Myocyte (in vitro differentiated cells): ENCODE measurements at places on chromosomes 4 and X. TPM values are rescaled to one million over a fixed set of nuclear protein-coding genes. Genes with fewer than 3 reads are reported as not detected.

DNA sequence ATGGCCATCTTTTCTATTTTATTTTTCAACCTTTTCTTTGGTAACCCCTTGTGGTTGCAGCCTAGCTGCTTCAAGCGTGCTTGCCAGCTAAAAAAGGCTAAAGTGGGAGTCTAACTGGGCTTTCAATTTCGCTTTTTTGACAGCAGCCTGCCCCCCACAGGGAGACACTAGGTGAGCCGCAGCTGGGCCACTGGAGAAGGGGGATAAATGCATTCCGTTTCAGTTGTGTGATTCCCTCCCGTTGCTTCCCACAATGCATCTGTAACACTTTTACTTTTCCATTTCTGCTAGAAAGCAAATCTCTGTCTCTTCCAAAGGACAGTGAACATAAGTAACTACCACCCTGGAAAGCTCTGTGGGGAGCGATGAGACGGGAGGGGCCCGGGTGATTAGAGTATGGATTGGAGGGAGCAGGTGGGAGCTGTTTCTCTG lies 86.3 kb upstream of the RAPGEF2 start:
- DNase-seq: peak; percentile 12

- DNase-seq: no peak
These were observed 106.3 kb upstream of the TNIP3 start for GRCh38 chr4:121270389-121270788.

GJB1 gene
- total RNA-seq: not detected in 2 replicates

DNA sequence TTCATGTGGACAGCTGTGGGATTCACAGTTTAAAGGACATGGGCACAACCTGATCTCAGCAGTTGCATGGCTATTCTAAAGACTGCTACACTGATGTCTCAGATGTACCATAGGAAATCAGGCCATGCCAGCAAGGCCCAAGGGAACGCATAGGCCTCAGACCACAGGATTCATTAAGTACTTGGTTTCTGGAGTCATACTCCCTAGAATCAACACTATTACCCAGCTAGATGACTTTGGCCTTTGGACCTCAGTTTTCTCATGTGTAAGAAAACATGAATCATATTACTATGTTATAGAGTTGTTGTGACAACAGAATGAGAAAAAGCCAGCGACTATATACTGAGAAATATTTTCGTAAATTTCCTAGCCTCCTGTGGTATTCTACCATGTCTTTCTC lies 67.9 kb downstream of the NHS start:
- DNase-seq: no peak

- peak; percentile 17 for DNase-seq
These were observed 9.8 kb upstream of the CENPU start for GRCh38 chr4:184743650-184744049.

GRCh38 chr4:63901304-63901703 lies 507.9 kb downstream of the TECRL start:
- DNase-seq: no peak

- DNase-seq: no peak
These were observed 134.2 kb downstream of the AFF2 start for GRCh38 chrX:148634591-148634990.

IQSEC2 gene
- 9.2 and 12.3 TPM in 2 replicates for total RNA-seq

GRCh38 chrX:143994206-143994605 lies 110.3 kb downstream of the UBE2NL start:
- DNase-seq: no peak

SASH3 gene
- total RNA-seq: not detected in 2 replicates

DNA sequence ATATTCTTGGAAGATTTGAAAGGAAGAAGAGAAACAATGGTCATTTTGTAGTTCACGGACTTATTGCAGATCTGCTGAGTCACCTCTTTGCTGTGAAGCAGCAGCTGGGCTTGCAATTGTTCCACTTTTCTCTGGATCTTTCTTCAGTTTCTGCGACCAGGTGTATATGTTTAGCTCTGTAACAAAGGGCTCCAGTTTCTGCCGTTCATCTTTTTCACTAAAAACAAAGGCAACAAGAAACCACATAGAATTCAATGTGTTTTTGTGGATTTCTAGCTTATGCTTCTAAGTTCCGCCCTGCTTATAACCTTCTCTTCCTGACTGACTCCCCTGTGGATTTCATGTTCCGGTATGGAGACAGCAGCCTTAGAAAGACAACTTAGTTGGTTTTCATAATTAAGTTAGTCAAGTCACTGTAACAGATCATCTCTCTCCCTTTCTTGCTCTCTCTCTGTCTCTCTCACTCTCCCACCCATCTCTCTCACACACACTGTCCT lies 121.6 kb upstream of the EPHA5 start:
- peak; percentile 48 for DNase-seq

DNA sequence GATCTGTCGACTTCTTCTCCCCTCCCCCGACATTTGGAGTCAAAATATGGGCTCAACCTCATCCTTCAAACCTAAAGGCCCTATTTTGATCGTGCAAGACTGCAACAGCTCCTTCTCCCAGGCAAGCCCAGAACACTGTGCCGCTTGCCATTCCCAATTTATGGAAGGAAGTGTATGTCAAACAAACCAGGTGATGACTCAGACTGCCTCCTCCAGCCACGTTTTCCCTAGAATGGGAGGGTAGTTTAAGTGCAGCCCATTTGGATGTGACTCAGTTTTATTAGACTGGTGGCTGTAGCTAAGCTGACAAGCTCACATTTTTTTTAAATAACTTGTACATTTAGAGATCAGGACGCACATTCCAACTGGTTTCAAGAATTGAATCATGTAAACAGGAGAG lies 570.4 kb upstream of the DIPK2B start:
- DNase-seq: peak; percentile 59

GRCh38 chr4:158903472-158904043 lies 134.7 kb downstream of the FNIP2 start:
- no peak for DNase-seq

- DNase-seq: peak; percentile 59
These were observed 11.2 kb downstream of the TRAPPC11 start for GRCh38 chr4:183670251-183670650.

FMR1NB gene
- not detected in 2 replicates for total RNA-seq

DNA sequence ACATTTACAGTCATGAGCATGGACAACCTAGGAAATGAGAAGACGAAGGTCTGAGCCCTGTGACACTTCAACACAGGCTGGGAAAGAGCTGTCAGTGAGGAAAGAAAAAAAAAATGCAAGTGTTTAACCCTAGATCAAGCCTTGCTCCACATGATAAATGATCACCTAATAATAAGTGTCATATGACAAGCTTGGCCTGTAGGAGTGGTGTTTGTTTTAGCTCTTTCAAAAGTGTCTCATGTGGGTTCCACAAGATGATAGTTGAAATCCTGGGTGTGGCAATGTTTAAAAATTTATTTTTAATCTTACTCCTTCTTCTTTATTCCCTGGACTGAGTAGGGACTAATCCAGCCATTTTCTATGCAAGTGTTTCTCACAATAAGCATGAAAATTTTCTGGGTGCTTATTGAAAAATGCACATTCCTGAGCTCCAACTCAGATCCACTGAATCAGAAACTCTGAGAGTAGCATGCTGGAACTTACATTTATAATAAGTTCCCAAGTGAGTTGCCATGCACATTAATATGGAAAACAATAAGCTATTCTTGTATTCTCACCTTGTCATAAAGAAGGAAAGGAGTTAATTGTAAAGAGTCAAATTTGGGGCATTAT lies 138.3 kb downstream of the AREG start:
- DNase-seq: no peak

DNA sequence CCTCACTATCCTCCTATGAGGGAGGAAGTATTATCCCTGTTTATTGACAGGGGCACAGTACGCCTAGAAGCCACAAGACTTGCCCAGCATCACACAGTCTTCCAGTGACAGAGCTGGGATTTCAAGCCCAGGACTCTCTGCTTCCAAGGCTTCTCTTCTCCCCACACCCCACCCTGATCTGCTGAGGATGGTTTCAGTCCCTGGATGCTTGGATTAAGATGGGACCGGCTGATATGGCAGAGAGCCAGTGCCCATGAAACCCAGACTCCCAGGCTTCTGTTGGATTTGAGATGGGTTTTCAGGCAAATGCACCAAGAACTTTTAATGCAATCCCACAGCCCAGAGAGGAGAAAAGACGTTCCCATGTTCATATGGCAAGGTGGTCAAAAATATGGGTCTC lies 23.2 kb downstream of the EFNB1 start:
- no peak for DNase-seq

- DNase-seq: peak; percentile 48
These were observed 103.4 kb upstream of the TEX13A start for GRCh38 chrX:105323928-105324327.

GRCh38 chr4:124065936-124066335 lies 646.6 kb downstream of the ANKRD50 start:
- DNase-seq: no peak

FGFR3 gene
- 0.10 TPM in 1 of 2 replicates, not detected in the other for total RNA-seq

DNA sequence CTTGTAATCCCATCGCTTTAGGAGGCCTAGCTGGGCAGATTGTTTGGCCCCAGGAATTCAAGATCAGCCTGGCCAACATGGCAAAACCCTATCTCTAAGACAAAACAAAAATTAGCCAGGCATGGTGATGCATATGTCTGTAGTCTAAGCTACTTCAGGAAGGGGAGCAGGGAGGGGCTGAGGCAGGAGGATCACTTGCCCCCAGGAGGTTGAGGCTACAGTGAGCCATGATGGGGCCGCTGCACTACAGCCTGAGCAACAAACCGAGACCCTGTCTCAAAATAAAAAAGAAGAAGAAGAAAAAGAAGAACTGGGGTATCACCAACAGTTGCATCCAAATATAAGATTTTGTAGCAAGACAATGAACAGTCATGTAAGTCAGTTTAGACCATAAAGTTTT lies 47.3 kb upstream of the NFKB1 start:
- DNase-seq: no peak

DNA sequence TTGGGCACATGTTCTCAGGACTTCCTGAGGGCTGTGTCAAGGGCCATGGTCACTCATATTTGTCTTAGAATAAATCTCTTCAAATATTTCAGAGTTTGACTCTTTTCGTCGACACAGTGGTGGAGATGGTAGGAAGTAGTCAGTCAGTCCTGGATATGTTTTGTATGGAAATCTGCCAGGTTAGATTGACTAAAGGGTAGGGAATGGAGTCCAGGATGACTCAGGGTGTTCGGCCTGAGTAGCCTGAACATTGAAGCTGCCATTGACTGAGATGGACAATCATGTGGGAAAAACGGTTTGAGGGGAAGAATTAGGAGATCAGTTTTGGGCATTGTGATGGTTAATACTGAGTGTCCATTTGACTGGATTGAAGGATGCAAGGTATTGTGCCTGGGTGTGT lies 177.1 kb upstream of the CENPE start:
- no peak for DNase-seq

- peak; percentile 42 for DNase-seq
These were observed 774 bp downstream of the FAM193A start for GRCh38 chr4:2537011-2537830.

- no peak for DNase-seq
These were observed 641.5 kb downstream of the FAT4 start for GRCh38 chr4:125956276-125956675.

- DNase-seq: no peak
These were observed 205.4 kb downstream of the SHROOM3 start for GRCh38 chr4:76640353-76640910.
